ENCODE measurements at places on chromosomes 1 and 21.

GRCh38 chr1:11955221-11955620, 20.7 kb downstream of the PLOD1 start:
- DNase-seq = no peak

GRCh38 chr1:15579683-15580047, 5.2 kb downstream of the AGMAT start:
- no peak for DNase-seq

GRCh38 chr1:248740876-248741275, 14.7 kb downstream of the LYPD8 start:
- no peak for DNase-seq

DNA sequence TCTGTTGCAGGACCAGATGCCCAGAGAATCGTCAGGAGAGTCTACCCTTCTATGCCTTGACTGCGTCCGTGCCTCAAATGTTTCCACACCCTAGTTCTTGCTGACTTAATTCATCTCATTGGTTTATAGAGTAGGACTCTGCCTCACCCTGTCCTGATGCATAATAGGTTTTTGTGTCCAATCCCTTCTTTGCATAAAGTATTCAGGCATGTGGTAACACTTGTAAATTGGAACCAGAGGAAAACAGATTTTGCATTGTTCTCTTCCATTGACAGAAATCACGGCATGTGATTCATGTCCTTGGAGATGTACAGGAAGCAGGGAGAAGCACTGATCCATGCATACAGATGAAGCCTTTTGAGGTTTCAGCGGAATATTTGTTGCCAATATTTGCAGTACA, 29.5 kb downstream of the PLPPR5 start:
- no peak for DNase-seq

DNA sequence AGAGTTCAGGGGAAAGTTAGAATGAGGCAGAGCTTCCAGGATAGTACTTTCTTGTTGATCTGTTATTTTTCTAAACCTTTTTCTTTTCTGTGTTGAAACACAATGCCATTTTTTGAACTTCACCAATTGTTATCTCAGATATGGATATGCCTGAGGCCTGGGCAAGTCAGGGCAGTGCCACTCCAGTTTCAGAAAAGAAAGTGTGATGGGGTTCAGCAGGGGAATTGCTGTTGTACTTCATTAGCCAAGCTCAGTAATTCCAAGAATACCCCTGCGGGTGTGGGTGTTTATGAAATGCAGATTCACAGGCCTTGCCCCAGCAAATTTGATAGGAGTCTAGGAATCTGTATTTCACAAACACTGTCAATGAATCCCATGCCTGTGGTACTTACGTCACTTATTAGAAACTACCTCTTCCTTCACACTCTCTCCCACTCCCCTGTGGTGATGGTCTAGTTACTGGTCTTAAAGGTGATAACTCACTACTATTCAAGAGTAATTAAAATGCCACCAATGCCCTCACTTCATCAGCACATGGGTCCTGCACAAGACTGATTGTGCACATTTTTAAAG, 142.3 kb downstream of the PBX1 start:
- no peak for DNase-seq

GRCh38 chr1:115210302-115210711, 121.0 kb upstream of the TSPAN2 start:
- no peak for DNase-seq

- no peak for DNase-seq
Observed at GRCh38 chr1:17929224-17929623, 174.1 kb downstream of the ACTL8 start.

- DNase-seq = no peak
Observed at GRCh38 chr1:1628754-1629429, 3.1 kb upstream of the MMP23B start.

DNA sequence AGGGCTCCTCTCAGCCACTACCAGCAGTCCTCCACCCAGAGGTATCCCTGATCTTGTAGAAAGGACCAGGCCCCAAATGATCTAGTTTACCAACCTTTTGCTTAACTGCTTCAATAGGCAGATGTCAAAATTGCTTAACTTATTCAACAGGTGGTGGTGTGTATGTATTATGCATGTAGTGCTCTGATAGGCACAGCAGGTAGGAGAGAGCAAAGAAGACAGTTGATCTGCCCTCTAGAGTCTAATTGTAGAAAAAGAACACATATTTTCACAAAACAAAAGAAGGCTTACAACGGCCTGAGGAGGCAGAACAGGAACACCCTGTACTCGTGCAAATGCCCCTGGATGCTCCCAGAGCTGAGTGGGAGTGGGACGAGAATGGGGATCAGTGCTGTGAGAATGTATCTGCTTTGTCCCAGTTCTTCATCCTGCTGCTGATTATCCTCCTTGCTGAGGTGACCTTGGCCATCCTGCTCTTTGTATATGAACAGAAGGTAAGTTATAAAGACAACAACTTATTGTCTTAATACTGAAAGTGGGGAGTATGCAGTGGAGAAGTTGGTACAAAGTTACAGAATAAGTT, 21.1 kb downstream of the CD53 start:
- DNase-seq = no peak

GRCh38 chr1:244751271-244751895, 84.1 kb upstream of the COX20 start:
- DNase-seq = no peak

GRCh38 chr1:236489710-236490377, 33.9 kb upstream of the LGALS8 start:
- no peak for DNase-seq

GRCh38 chr1:8427493-8427892, 109.6 kb downstream of the SLC45A1 start:
- DNase-seq = no peak

- no peak for DNase-seq
Observed at GRCh38 chr1:160942926-160943325, 11.7 kb downstream of the ITLN2 start.

GRCh38 chr1:201554789-201555592, 16.1 kb downstream of the NAV1 start:
- no peak for DNase-seq

- DNase-seq = no peak
Observed at GRCh38 chr1:200275415-200275814, 134.4 kb downstream of the ZNF281 start.

DNA sequence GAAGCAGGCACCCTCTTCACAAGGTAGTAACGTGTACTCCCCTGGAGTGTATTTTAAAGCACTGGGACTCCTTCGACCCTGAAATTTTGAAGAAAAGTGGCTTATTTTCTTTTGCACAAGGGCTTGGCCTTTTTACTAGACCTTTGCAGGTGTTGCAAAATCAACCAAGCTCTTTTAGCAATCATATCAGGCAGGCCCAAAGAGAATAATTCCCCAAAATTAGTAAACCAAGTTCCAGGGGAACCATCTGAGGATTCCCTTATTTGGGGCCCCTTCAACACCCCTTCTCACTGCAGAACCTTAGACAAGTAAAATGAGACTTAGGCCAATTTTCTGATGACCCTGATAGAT, 28.3 kb downstream of the CBR1 start:
- DNase-seq = no peak

DNA sequence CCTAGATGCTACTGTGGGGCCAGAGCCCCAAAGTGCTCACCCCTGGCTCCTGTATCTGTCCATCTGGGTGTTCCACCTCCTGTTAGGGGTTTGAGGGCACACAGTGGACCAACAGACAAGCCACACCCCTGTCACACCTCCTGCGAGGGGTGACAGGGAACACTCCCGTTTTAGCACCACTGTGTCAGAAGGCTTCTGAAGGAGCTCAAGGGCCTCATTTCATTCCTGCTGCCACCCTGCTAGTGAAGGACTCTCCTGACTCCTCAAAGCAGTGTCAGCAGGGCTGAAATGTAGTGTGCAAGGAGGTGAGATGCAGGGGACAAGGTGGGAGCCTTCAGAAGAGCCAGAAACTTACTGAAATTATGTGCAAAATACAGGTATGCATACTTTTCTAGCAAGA, 174.6 kb downstream of the GPATCH2 start:
- DNase-seq = no peak

- DNase-seq = no peak
Observed at GRCh38 chr1:108079440-108080025, 114.6 kb upstream of the VAV3 start.

- no peak for DNase-seq
Observed at GRCh38 chr1:160868141-160868540, 5.5 kb upstream of the CD244 start.

GRCh38 chr1:228445490-228445842, 28.8 kb upstream of the TRIM17 start:
- DNase-seq = no peak

DNA sequence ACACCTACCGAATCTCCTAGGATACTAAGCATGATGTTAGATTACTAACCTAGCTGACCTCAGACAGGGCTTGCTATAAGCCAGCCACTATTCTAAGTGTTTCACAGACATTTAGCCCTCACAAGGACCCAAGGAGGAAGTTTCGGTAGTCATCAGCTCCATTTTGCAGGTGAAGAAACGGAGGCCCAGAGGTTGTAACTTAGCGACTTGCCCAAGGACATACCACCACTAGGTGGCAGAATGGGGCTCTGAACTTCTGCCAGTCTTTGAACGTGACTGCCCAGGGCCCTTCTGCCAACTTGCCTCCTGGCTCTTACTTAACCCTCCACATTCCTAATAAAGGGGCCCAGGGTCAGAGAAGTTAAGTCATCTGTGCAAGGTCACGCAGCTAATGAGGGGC, 283.5 kb downstream of the C1orf94 start:
- no peak for DNase-seq

DNA sequence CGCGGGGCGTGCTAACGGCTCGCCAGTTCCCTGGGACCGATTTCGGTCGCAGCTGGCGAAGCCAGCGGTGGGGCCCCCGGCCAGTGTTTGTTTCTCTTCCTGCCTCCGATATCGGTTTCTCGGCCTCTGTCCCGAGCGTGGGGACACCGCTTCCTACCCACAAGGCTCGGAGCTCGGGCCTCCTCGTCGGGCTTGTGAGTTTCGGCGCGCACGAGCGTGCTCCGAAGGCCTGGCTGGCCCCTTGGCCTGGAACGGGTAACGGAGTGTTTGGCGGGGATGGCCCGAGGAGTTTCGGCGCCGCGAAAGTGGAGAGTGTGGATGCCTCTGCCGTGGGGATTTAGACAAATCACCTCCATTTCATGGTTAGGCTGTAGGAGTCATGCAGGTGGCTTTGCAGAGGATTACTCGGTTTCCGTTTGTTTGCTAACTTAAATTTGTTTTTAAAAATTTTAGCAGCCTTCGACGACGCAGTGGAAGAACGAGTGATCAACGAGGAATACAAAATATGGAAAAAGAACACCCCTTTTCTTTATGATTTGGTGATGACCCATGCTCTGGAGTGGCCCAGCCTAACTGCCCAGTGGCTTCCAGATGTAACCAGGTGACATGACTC, 559 bp downstream of the RBBP4 start:
- peak; percentile 26 for DNase-seq

DNA sequence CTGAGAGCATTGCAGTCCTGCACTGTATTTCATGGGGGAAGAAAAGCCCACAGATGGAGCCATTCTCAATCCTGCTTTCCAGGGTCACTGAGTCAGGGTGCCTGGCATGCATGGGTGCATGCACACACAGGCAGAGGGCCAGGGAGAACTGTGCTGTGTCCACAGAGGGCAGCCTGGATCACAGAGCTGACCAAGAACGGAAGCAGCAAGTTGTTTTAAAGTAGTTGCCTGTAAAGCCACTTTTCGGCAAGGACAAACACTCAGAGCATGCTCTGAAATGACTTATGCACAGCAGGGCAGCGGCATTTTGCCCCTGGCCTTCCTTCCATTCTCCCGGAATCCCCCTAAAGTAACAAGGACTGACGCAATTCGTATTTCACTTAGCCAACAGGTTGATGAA, 3.6 kb downstream of the ERG start:
- no peak for DNase-seq

DNA sequence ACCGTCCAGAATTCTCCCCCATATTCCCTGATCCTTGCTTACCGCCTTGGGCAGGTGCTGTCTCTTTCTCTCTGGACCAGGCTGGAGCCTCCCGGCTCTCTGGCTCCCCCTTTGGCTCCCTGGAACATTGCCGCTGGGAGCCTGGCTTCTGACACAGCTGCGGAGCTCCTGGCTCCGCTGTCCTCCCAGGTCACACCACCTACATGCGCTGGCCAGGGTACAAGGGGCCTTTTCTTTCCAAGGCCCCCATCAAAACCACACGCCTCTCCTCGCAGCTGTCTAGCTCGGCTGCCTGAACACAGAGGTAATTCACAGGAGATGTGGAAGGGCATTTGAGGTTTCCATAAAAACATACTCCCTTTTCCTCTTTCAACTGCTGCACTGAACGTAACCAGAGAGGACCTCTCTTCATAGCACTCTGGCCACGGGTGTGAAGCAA, 7.5 kb upstream of the ZNF648 start:
- no peak for DNase-seq

DNA sequence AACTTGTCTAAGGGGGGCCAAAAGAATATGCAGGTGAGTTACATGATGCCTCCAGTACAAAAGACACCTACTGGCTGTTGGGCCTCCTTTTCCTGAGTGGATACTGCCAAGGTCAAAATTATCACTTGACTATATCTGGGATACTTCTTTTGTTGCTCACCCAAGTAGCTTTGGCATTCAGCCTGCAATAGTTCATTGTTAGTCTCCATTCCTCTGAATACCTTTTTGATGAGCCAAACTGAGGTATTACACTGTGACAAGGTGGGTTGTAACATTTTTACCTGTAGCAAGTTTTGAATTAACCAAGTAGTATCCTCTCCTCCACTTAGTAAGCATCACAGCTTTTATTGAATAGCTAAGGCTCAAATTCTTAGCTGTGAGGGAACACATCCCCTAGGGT, 408.0 kb downstream of the LRRIQ3 start:
- DNase-seq = no peak

DNA sequence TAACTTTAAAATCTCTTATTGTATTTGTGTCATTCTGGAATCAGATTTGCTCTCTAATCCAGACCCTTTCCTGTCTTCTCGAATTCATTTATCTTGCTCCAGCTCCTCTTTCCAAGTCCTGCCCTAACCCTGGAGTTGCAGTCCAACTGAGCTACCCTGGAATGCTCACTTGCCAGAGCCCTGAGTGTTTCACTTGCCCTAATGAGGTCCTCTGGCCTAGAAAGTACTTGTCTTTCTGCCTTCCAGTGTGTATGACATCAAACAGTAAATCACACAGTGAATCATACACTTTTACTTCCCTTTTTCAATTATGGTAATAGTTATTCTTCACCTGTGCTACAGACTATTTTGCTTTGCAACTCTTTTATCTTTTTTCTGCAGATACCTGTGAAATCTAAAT, 96.9 kb downstream of the NEK7 start:
- peak; percentile 33 for DNase-seq

DNA sequence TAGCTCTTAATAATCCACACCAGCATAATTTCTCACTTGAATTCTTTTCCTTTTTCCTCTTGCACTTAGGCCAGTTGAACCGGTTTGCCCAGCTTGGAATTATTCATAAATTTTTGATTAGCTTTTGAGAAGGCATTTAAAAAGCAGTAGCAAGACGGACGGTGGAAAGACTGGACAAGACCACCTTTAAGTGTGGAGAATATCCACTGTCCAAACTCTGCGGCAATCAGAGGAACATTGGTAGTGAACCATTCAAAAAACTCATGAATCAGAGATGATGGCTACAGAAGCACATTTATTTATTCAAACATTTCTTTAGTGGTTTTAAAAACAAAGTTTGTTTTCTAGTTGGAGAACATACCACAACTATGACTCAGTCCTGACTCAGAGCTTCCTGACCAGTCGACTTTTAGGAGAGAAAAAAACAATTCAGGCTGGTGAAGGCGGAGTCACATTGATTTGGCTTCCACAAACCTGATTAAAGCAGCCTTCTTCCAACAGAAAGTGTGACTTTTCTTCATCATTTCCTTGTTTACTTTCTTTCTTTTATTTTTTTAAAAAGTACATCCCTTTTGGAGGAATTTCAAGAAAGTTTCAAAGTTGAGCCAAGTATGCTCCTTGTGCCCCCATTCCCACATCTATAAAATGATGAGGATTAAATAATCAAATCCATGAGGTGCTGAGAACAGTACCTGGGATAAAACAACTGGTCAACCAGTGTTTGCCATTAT, 128.8 kb downstream of the ADSS2 start:
- DNase-seq = peak; percentile 92

Measured in GM04503 (cell line).